ENCODE measurements at places on chromosomes 2 and 18.
A peak's percentile ranks its signal among the peaks of the same experiment; 100 is the strongest.

DNA sequence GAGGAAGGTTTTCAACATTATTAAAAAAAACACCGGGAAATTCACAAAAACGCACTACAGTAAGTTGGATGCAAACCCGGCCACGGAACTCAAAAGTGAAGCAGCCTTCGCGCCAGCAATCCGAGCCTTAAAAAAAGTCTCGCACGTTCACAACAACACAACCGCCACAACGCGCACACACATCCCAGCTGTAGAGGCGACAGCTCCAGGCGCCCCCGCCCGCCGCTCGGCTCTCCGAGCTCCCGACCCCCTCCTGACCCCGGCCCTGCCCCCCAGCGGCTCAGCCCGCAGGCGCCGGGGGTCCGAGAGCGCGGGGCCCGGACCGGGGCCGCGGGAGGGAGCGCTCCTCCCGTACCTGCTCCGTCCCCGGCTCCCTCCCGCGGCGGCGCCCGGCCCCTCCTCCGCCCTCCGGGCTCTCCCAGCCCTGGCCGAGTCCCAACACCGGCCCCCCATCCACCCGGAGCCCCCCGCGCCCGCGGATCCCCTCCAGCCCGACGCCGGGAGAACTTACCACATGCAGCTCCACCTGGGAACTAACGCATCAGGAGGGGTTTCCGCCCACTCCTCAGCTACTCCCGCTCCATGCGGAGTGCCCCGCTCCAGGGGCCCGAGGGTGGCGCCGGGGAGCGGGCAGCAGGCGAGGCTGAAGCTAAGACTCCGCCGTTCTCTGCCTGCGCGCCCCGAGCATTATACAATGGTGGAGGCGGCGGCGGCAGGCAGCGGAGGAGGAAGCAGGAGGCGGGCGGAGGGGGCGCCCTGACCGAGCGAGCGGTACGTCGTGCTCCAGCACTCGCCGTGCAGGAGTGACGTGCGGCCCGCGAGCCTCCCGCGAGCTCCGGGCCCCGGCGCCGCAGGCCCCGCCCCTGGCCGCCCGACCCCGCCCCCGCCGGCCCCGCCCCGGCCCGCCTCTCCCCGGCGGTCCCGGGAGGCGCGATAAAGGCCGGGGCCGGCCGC is at the start of gene SERTAD2:
SERTAD2 (minus strand) TSS at position 805 of the 954 bp plus-strand sequence. CDS start 17,042 bp downstream, outside the sequence.
- DNase-seq: peak; percentile 76

DNA sequence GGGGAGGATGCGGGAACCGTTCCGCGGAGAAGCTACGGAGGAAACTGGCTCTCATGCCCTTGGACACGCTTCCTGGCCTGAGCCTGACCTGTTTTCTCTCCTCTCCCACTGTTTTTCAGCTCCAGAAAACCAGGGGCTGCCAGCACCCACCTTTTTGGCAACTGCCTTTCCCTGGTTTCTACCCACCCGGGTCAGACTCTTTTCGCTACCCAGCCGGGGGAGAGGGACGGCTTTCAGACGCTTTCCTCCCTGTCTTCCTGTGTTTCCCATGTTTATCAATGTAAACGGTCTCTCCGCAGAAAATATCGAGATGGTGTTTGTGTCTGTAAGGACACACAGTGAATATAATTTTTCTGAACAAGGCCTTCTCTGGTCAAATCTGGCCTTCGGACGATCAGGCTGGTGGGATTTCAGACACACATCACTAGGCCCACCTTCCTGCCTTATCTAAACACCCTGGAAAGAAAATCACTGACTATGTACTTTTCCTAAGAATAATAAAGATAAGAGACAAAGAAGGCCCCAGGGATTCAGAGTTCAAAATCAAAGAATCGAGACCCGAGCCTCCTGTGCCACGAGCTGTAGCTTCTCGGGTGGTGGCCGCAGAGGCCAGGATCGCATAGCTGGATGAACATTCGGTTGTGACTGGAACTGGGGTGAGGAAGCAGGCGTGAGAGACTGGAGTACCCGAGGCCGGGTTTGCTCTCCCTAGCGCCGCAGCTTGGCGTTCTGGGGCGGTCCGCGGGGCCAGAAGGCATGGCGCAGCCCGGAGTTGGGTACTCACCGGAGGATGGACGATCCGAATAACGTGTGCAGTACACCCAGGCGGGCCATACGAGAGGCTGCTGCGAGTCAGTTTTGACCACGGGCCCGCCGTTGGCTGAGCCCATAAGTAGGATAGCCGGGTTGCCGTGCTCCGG is 1.7 kb downstream of the EN1 start:
- DNase-seq: no peak

DNA sequence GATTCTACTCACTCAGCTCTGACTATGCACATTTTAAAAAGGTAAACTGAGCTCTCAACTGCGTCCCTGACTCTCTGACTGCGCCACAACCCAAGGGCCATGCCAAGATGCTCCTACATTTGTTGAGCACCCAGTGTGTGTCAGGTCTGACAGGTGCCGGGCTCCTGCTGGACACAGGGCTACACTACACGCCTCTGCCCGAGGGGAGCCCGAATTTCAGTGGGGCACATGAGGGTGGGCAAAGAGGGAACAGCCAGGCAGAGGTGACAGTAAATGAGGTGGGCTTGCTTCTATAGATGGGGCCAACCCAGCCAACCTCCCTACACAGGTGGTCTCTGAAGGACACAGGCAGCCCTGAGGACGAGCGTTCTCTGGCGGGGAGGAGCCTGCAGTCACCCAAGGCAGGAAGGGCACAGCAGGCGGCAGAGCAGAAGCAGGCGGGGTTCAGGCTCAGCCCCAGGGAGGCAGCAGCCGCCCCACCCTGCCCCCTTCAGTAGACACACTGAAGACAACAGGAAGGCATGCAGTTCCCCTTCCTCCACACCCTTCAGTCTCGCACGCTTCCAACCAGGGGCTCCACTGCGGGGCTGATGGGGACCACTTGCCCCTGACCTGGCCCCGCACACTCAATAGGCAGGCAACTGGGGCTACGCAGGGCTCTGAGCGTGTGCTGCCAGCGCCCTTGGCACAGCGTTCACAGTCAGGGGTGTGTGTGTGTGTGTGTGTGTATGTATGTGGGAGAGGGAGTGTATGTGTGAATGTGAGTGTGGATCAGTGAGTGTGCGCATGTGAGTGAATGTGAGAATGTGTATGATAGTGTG is 98.4 kb downstream of the UXS1 start:
- peak; percentile 67 for DNase-seq

- DNase-seq: no peak
These were observed 152.2 kb downstream of the ESCO1 start for GRCh38 chr18:21448299-21448698.
